HFFc6 (cell line): ENCODE measurements at places on chromosomes 4 and X. TPM values are rescaled to one million over a fixed set of nuclear protein-coding genes. Genes with fewer than 3 reads are reported as not detected.

DNA sequence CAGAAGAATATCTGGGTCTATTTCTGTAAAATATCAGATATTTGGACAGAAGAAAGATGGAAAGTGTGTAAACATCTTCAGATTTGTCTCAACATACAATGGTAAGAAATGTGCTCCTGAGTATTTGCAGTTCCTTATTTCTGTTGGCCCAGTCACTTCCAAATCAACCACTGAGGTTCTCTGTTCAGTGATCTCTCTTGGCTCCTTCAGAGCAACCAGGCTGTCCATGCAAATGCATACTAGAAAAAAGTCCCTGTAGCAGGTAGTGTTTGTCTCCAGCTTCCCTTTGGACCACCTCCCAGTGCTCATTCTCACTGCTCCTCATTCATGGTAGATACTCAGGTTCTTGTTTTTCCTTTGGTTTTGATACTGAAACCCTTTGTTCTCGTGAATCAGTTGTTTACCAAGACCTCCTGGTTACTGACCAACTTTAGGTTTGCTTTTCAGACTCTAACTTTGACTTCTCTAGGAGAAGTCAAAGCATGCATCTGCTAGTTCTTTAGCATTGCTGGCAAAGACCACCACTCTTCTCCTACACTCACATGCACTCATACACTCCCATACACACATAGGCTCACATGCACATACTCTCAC is 28.8 kb downstream of the ASIC5 start:
- H3K27ac ChIP-seq: no peak overlapping the region
- DNase-seq: no peak
- H3K36me3 ChIP-seq: no peaks in the 10 kb centered on the region
- H3K4me3 ChIP-seq: no peak overlapping the region
- peaks cover 2% of the 10 kb centered on the region; the same call in 1 of the 2 replicates for H3K27me3 ChIP-seq

DNA sequence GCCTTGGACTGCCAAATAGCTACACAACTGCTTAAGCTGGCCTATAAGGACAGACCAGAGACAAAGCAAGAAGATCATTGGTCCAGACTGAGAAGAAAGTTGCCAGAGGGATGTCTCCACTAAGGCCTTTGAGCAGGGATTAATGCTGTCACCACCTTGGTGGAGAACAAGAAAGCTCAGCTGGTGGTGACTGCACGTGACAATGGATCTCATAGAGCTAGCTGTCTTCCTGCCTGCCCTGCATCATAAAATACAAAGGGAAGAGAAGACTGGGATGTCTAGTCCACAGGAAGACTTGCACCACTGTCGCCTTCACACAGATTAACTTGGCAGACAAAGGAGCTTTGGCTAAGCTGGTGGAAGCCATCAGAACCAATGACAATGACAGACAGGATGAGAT is 40.5 kb upstream of the FAM120C start:
- H3K27me3 ChIP-seq: no peaks in the 10 kb centered on the region
- H3K4me3 ChIP-seq: no peak overlapping the region
- no peak for DNase-seq
- H3K27ac ChIP-seq: no peak overlapping the region
- no peaks in the 10 kb centered on the region for H3K4me1 ChIP-seq

GRCh38 chr4:14079601-14080000 is 452.1 kb upstream of the BOD1L1 start:
- no peak overlapping the region for H3K27ac ChIP-seq
- peaks cover 1% of the 10 kb centered on the region; the same call in 1 of the 2 replicates for H3K27me3 ChIP-seq
- no peaks in the 10 kb centered on the region for H3K4me1 ChIP-seq

GRCh38 chr4:179880756-179881155 is 2362.4 kb upstream of the TENM3 start:
- H3K4me3 ChIP-seq: no peak overlapping the region
- no peak overlapping the region for H3K27ac ChIP-seq
- H3K27me3 ChIP-seq: no peaks in the 10 kb centered on the region; the same call in 1 of the 2 replicates
- DNase-seq: no peak
- 0 out of 2 replicates have a peak, but pooled peaks cover 6% of the 10 kb centered on the region for H3K36me3 ChIP-seq

DNA sequence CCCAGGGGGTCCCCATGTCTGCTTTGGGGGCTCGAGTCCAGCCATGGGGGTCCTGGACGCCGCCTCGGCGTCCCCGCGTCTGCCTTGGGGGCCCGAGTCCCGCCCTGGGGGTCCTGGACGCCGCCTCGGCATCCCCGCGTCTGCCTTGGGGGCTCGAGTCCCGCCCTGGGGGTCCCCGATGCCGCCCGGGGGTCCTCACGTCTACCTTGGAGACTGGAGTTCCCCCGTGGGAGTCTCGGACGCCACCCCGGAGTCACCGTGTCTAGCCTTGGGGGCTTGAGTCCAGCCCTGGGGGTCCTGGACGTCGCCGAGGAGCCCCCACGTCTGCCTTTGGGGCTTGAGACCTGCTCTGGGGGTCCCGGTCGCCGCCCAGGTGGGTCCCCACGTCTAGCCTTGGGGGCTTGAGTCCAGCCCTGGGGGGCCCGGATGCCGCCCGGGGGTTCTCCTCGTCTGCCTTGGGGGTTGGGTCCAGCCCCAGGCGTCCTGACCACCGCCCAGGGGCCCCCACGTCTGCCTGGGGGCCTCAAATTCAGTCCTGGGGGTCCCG is 1.1 kb upstream of the GTPBP6 start:
- H3K27ac ChIP-seq: peak overlapping the region; percentile 69
- peaks cover 10% of the 10 kb centered on the region for H3K36me3 ChIP-seq
- DNase-seq: no peak
- peaks cover 7% of the 10 kb centered on the region for H3K27me3 ChIP-seq
- H3K4me1 ChIP-seq: no peaks in the 10 kb centered on the region

- H3K27ac ChIP-seq: peak overlapping the region; percentile 49
- peaks cover 68% of the 10 kb centered on the region for H3K4me1 ChIP-seq
- H3K36me3 ChIP-seq: peaks cover 82% of the 10 kb centered on the region
- no peak for DNase-seq
These were observed 47.5 kb downstream of the CCNI start for GRCh38 chr4:77028246-77028645.

- H3K4me1 ChIP-seq: peaks cover 4% of the 10 kb centered on the region; the same call in 1 of the 2 replicates
- H3K27me3 ChIP-seq: no peaks in the 10 kb centered on the region; the same call in 1 of the 2 replicates
- H3K4me3 ChIP-seq: no peak overlapping the region
- H3K36me3 ChIP-seq: no peaks in the 10 kb centered on the region
- no peak overlapping the region for H3K27ac ChIP-seq
- DNase-seq: no peak
These were observed 94.3 kb downstream of the REPS2 start for GRCh38 chrX:17040711-17041110.

The MAGEE1 gene
- 3.4 to 4.0 TPM (median 3.5 TPM) in 3 replicates for total RNA-seq
